ENCODE measurements at places on chromosomes 5 and 9. TPM values are rescaled to one million over a fixed set of nuclear protein-coding genes. Genes with fewer than 3 reads are reported as not detected.

Gene FRMPD1
- not detected for total RNA-seq

Gene TMEM174
- not detected for total RNA-seq

Gene ENTREP1
- 0.64 TPM for total RNA-seq

Gene ZNF658
- 5.3 TPM for total RNA-seq

Gene LPAR1
- 8.5 TPM for total RNA-seq

Gene ZFP37
- 0.48 TPM for total RNA-seq

Gene STKLD1
- total RNA-seq = 0.48 TPM

Gene SLC34A3
- total RNA-seq = not detected

Gene NLN
- total RNA-seq = 39.9 TPM

Gene ASPN
- total RNA-seq = under 0.01 TPM

Gene EFCAB9
- total RNA-seq = not detected

Gene BASP1
- total RNA-seq = 116 TPM

Gene PAX5
- total RNA-seq = not detected

Gene REEP2
- 1.9 TPM for total RNA-seq

Gene CAPSL
- not detected for total RNA-seq

Gene KCNV2
- total RNA-seq = not detected

Gene HAVCR1
- not detected for total RNA-seq

Gene LCN9
- not detected for total RNA-seq

Data from tracheal epithelial cell (primary cell).